ENCODE measurements at places on chromosomes 1 and 21.

DNA sequence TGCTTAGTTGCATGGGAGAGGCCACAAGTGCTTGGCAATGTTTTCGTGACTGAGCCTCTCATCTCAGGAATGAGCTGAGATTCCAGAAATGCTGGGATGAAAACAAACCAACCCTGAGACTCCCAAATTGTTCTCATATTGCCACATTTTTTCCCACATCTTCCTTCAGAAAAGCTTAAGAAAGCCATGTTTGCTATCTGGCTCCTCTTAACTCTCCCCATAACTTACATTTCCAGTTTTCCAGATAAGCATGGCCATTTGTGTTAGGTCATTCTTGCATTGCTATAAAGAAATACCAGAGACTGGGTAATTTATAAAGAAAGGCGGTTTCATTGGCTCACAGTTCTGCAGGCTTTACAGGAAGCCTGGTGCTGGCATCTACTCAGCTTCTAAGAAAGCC, 17.2 kb downstream of the DSCAM start:
- no peak for DNase-seq

GRCh38 chr1:157176016-157176415, 37.8 kb upstream of the ETV3 start:
- no peak for DNase-seq

DNA sequence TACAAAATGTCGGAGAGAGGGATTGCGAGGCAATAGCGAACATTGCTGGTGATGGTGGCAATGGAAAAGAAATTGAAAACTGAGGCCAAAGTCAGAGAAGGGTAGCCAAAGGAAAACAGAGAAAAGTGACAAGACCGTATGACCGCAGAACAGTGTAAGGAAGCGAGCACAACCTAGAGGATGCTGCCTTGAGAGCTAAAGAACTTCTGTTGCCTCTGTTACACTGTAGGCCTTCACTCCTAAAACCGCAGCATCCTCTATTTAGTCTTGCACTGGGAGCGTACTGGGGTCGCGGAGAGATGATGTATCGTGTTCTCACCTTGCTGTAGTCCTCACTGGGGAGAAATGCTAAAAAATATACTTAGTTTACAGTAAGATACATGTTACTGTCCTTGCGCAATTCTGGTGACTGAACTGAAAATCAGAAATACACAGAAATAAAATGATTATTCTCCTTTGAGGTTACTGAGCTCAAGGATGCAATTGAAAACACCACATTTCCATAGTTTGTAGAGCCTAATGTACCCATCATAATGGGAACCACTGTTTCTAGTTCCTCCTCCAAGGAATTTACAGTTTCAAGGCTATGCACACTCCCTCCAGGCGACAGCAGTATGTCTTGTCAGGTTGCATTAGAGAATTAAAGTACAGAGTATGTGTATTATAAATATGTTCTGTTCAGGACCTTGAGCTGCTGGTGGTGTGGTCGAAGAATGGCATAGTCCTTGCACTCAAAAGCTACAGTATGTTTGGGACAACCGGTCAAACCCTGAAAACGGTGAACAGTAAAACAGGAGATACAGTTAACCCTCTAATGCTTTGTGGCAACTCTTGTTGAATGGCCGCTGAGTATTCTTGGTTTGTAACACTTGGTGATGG, 1.3 kb downstream of the NEK7 start:
- DNase-seq: no peak

DNA sequence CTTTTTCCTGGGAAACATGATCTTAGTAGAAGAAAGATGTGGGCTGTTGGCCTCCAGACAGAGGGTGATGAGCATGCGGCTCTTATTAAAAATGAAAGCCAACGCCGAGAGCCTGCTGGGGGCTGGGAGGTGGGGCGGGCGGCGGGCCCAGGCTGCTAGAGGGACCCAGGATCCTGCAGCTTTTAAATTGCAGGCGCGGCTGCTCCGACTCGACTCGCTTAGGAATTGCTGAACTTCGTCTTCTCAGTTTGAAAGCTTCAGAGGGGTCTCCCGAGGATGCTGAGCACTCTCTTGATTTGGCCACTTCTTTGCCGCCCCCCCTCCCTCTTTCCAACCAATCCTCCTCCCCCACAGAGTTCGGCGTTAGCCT, 1.2 kb downstream of the AGPAT3 start:
- DNase-seq: no peak

GRCh38 chr1:94178901-94179300, 58.0 kb upstream of the ABCA4 start:
- no peak for DNase-seq

DNA sequence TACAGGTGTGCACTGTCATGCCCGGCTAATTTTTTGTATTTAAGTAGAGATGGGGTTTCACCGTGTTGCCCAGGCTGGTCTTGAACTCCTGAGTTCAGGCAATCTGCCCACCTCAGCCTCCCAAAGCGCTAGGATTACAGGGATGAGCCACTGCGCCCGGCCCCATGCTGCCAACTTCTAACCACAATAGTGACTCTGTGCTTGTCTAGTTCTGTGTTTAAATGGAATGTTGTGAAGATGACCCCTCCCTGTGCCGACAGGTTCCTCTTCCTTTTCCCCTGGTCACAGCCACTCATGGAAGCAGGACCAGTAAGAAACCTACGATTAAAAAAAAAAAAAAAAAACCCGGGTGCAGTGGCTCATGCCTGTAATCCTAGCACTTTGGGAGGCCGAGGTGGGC, 4.7 kb downstream of the MAP1LC3C start:
- no peak for DNase-seq

DNA sequence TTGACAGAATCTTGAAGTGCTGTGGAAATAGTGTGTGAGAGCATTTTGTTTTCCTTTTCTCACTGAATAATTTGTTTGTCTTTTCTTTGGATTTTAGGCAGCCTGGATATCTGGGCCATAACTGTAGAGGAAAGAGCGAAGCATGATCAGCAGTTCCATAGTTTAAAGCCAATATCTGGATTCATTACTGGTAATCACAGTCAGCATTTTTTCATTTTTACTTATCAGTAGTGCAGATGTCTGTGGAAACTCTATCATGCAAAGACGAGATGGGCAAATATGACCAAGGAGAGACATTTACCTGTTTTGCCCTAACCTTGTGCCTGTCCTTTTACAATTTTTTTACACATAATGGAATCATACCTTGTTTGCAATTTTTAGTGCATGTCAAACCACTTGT, 78.8 kb downstream of the ITSN1 start:
- no peak for DNase-seq

DNA sequence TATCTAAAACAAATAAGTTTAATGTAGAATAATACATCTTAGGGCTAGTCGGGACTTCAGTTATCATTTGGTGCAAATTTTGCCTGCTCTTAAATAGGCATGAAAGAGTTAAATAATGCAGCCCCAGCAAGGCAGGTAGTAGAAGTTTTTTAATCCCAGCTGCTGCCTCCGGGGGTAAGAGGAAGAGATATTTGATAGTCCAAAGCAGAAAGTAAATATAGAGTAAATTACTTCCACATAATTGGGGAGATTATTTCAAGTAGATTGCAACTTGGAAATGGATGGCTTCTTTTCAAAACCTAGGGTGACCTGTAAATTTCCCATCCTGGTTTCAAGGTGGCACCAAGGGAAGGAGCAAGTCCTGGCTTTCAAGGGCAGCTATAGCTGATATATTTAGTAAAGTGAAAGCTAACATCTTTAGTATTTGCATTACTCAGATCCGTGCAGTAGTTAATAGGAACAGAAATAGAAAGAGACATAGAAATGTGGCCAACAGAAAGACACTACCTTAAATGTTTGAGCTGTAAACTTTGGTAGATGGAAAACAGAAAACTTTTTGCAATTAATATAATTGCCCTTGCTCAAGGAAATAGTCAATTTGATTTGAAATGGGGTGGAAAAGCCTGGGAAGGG, 109.1 kb downstream of the LMO4 start:
- no peak for DNase-seq

DNA sequence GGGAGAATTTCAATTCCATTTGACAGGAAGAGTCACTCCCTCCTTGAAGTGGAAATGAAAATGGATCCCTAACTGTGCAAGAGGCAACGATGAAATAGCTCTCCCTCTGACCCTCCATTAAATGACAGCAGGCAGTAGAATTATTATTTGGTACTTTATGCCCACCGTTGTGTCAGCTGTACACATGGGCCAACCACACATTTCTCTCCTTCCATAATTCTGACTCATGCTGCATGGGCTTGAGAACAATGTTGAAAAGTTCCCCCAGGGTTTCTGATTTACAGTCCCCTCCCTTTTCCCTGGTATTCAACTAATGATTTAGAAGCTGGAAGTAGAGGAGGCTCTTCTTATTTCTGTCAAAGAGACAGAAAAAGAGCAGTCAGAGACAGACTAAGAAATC, 103.5 kb downstream of the RGS7 start:
- no peak for DNase-seq

- DNase-seq: no peak
Measured at GRCh38 chr21:14383596-14384180, 742 bp upstream of the HSPA13 start.

GRCh38 chr1:229509576-229509975, 1.4 kb upstream of the NUP133 start:
- no peak for DNase-seq

DNA sequence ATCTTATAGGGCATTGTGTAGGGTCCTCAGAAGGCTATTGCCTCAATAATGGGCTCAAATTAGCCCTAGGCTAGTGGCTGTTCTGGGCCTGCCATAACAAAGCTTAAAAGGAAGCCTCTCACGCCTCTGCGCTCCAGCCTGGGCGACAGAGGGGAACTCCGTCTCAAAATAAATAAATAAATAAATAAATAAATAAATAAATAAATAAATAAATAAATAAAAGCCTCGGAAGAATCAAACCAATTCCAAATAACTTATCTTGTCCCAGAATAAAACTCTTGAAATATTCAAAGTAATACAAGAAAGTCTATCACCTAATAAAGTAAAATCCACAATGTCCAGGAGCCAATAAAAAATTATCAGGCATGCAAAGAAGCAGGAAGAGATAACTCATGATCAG, 14.4 kb upstream of the ALDH9A1 start:
- DNase-seq: no peak

GRCh38 chr1:119462964-119463363, 44.0 kb upstream of the HSD3B1 start:
- DNase-seq: no peak

DNA sequence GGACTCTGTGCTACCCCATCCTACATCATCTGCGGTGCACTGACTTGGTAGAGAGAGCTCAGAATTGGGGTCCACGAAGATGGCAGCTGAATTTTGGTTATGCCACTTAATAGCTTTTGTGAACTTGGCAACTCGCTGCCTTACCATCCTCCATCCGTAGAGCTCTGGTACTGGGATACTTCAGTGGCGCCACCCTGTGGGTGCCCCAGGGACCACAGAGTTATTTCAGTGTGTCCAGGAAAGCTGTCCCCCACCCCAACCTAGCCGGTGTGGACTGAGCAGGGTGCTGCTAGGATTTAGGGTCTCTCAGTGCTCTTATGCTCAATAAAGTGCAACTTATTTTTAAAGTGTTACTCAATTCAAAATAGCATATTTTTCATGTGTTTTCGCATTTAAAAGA, 9.0 kb upstream of the USF1 start:
- no peak for DNase-seq

GRCh38 chr1:9312168-9312720, 19.6 kb downstream of the SPSB1 start:
- no peak for DNase-seq

- no peak for DNase-seq
Measured at GRCh38 chr1:207821464-207822045, 69.7 kb downstream of the CD46 start.

DNA sequence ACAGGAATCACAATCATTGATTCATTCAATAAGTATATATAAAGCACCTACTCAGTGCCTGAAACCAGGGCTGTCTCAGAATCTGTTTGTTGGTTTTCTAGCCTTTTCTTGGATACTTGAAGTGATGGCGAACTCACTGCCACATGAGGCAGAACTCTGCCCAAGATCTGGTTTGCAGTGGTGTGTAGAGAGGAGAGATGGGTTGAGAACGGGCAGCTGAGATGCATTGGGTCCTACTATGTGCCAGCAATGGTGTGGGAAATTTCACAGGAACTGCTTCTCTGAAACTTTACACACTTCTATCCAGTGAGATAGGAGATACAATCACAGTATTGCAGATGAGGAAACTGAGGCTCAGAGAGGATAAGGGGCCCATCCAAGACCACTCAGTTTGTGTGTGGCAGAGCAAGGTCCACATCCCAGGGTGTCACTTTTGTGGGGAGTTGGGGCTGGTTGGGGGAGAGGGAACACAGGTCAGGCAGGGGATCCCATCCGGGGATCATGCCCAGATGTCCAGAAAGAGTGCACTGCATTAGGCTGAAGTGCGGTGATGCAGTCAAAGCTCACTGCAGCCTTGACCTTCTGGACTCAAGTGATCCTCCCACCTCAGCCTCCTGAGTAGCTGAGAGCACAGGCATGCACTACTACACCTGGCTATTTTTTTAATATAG, 83.7 kb upstream of the IFFO2 start:
- no peak for DNase-seq

GRCh38 chr1:233647073-233647472, 33.2 kb downstream of the KCNK1 start:
- no peak for DNase-seq

- no peak for DNase-seq
Measured at GRCh38 chr1:86430376-86430775, 6.4 kb downstream of the CLCA2 start.

DNA sequence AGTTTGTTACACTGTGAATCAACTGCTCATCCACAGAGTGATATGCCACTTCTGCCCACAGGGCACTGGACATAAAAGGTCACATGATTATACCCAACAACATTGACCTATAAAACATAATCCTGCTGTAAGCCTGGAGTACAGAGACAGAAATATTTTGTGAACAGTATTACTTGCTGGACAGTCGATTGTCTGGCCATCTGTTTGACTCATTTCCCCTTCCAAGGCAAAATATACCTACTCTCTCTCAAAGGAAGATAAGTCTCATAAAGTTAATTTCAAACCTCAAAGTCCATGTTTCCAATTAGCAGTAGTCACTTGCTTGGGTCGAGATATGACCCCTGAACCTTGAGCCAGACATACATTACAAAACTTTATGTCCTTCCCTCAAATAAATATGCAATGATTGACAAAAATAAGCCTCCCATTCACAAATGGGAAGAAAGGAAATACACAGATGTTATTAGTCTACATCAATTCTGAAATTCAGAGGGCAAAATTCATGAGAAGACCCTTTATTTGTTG, 39.3 kb upstream of the RGS18 start:
- DNase-seq: no peak

- no peak for DNase-seq
Measured at GRCh38 chr1:150964164-150964489, 10.5 kb downstream of the CERS2 start.

DNA sequence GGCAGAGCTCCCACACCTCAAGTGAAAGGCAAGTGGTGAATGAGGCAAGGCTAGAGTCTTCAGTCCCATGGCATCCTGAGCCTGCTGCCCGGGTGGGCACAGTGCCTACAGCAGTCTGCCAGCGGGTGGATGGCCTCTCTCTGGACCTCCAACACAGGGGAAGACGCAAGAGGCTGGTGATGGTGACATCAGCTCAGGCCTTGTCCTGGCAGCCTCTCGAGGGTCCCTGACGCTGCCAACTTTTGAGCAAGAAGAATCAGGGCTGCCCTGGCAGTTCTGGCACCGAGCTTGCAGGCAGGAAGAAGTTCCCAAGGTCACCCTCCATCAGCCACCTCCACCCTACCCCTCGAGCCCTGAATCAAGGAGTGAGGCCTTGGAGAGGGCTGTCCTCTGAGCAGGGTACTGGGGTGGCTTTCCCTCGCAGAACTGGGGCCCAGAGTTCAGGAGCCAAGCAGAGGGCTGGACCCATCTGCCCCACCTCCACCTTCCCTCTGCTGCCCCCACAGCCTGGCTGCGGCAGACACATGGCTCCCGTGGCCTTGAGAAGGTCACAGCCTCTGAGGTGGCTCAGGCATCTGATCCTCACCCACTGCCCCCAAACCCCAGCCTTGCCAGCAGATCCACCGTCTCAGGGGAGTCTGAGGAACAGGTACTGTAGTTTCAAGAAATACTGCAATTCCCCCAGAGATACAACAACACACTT, 5.8 kb downstream of the RAP1GAP start:
- no peak for DNase-seq
